ENCODE measurements at places on chromosomes 12 and 14.

DNA sequence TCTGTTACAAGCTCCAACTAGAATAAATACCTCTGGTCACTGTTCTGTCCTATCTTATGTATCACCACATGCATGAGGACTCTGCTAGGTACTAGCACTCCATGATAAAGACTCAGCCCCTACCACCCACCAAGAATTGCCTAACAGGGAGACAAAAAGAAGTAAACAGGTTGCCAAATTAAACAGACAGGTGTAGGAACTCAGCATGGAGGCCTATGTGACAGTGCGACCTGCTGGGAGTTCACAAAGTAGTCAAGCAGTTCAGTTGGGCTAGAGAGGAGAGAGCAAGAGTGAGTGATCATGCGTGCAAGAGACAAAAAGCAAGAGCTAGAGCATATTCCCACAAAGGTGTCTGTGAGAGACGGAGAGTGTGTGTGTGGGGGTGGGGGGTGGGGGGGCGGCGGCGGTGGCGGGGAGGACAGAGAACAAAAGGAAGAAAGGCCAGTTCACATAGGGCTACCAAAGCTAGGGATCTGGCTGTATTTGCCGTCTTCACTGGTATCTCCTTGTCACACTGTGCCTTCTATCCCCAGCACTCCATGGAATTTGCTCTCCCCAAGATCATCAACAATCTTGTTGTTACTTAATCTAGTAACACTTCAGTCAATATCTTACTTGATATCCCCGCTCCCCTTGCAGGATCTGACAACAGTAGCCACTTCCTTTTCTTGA, 81.2 kb downstream of the SPPL3 start:
- DNase-seq: no peak

DNA sequence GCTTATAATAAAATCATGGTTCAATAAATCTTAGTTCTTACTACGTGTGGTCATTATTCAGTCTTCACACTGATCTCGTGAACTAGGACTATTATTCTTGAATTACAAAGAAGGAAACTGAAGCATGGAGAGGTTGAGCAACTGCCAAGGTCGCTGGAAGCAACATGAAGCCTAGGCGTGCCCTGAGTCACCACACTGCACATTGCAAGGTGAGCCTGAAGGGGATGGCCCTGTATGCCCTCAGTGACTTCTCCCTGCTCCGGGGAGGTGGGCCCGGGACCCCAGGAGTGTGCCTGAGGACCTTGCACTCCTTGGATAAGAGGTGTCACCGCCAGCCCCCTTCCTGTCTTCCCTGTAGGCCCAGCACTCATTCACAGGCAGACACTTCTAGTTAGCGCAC, 161.6 kb downstream of the CACNA1C start:
- DNase-seq: no peak

GRCh38 chr12:11652351-11653040, 3.0 kb downstream of the ETV6 start:
- DNase-seq: peak; percentile 49

- DNase-seq: no peak
These were observed 81.4 kb downstream of the NTN4 start for GRCh38 chr12:95709152-95709551.

GRCh38 chr12:51590347-51591015, 552 bp upstream of the SCN8A start:
- peak; percentile 54 for DNase-seq

DNA sequence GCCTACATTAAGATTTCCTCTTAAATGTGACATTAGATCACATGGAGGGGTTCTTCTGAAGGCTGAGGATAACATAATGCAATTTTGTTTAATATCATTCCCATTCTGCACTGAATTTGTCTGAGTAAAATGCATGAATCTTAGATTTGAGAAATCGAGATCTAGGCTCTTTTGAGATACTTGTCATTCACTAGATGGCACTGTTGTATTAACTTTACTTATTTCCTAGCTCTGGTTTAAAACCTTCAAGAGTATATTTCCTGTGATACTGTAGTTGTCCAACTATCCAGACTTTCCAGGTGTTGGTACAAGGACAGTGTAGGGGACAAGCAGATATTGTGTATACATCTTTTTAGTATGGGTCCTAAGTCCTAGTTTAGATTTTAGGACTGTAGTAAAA, 91.7 kb upstream of the SEL1L start:
- DNase-seq: peak; percentile 35
